ENCODE measurements at places on chromosomes 16 and 17.

GRCh38 chr17:2025220-2025621 lies at the start of gene RTN4RL1:
Gene RTN4RL1, minus strand, starts transcription at chr17:2025334. Its CDS starts 469 bp downstream, at chr17:2024865.
- peak; percentile 80 for DNase-seq

DNA sequence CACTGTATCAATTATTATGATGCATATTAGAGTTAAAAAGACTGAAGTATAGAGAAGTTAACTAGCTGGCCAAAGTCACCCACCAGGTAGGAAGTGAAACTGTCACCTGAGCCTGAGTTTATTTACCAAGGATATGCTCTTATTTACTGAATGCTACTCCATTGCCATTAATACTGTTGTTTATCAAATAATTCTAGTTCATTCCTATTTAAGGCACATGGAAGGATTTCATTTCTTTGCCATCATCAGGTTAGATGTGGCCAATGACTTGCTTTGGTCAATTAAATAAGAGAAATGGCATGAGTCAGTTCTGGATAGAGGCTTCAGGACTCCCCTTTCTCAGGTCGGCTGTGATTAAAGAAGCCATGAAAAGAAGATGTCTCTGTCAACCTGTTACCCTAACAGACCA lies 169.6 kb downstream of the KCNJ2 start:
- DNase-seq: no peak

- DNase-seq: no peak
These were observed 249.8 kb downstream of the CDH11 start for GRCh38 chr16:64872101-64872500.

- no peak for DNase-seq
These were observed 23.4 kb upstream of the KRT24 start for GRCh38 chr17:40726919-40727318.

- no peak for DNase-seq
These were observed 48.8 kb upstream of the SIAH1 start for GRCh38 chr16:48433850-48434530.

DNA sequence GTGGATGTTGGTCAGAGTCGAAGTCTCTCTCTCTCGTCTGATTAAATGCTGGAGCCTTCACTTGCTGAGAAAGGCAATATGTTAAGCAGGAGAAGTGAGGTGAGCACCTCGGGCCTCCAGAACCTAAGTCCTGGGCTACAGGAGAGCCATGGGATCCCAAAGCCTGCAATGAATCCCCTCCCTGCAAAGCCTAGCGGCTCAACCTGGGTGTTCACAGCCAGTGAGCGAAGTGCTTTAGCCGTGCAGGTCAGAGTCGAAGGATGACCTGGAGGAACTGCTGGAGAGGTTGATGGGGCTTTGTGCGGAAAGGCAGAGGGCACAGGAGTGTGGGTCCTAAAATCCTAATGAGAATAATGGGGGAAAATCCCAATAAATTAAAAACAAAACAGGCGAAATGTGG lies 267.8 kb downstream of the ENGASE start:
- no peak for DNase-seq

GRCh38 chr16:4216596-4216995 lies 25.3 kb downstream of the SRL start:
- DNase-seq: no peak

- no peak for DNase-seq
These were observed 1.2 kb downstream of the CHST5 start for GRCh38 chr16:75534560-75535205.

DNA sequence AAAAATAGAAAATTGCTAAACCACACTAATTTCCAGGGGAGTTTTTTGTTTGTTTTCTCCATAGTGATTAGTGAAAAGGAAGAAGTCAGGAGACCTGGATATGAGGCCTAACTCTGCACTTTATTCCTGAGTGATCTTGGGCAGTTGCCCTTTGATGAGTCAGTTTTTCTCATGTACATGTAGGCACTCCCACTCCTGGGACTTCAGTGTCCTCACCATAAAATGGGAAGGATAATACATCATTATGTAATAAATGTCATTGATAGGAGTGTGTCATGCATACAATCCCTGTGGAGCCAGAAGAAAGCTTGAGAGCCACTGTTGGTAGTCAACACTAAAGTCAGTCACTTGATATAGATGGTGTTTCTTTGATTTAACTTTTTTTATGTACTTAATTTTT lies 32.5 kb downstream of the WIPF2 start:
- DNase-seq: no peak

DNA sequence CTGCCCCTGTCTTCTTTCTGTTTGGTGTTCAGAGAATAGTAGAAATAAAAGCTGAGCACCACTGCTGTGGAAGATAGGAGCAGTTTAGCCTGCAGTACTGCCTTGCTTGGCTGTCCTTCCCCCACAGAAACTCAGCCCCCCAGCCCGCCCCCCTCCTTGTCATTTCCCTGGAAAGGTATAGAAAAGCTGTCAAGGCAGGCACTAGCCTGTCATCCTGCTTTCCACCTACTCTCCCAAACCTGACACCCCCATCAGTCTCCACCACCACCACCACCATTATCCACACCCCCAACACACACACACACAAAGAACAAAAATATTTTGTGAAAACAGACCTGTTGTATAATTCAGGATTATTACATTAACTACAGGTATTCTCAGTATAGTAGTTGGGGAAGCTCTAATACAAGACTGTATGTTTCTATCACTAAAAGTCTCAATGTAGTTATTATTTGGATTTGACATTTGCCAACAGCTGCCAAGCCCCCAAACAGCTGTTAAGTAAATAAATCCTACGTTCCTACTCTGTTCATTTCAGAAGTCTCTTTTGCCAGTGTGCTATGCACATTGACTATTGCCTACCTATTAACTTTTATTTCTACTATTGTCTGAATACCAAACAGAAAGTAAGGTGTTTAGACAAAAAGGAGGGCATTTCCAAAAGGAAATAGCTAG lies 128.8 kb downstream of the CYB561 start:
- DNase-seq: no peak

DNA sequence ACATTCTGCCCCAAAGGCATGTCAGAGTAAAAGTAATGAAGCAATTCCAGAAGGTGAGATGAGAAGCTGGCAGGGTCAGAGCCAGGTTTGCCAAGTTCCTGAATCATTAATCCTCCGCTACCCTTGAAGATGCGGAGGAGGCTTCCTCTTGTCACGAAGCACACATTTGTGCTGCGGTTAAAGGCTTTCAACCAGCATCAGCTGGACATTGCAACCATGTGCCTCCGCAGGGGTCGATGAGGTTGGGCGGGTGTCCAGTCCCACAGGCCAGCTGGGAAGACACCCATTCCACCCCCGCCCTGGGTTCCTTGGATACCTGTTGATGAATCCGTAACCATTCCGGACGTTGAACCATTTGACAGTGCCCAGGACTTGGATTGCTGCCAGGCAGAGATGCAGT lies 1.3 kb downstream of the YBX2 start:
- DNase-seq: no peak

- no peak for DNase-seq
These were observed 10.9 kb downstream of the SLC7A6OS start for GRCh38 chr16:68299571-68300453.

DNA sequence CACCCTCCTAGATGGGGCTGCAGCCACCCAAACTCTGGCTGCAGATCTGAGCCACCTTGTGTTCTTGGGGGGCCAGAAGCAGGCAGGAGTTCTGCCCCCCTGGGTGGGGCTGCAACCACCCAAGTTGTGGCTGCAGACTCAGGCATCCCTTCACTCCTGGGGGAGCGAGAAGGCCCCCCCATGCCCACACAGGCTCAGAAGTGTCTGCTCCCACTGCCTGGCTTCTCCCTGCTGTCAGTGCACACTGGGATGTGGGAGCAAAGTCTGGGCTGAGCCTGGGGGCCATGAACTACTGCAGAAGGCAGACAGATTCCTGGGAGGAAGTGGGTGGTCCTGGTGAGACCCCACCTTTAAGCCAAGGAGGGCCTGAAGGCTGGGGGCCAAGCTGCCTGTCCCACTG lies 13.0 kb downstream of the MT1X start:
- no peak for DNase-seq

DNA sequence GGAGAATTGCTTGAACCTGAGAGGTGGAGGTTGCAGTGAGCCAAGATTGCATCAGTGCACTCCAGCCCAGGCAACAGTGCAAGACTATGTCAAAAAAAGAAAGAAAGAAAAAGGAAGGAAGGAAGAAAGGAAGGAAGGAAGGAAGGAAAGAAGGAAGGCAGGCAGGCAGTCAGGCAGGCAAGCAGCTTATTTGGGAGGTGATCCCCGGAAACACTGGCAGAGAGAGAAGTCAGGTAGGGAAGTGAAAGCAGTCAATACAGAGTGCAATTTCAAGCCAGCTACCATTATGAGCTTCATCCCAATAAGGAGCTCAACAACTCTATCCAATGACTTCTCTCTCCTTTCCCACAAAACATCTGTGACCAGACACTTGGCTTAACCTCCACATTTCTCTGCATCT lies 83.0 kb upstream of the TBC1D3K start:
- DNase-seq: no peak

DNA sequence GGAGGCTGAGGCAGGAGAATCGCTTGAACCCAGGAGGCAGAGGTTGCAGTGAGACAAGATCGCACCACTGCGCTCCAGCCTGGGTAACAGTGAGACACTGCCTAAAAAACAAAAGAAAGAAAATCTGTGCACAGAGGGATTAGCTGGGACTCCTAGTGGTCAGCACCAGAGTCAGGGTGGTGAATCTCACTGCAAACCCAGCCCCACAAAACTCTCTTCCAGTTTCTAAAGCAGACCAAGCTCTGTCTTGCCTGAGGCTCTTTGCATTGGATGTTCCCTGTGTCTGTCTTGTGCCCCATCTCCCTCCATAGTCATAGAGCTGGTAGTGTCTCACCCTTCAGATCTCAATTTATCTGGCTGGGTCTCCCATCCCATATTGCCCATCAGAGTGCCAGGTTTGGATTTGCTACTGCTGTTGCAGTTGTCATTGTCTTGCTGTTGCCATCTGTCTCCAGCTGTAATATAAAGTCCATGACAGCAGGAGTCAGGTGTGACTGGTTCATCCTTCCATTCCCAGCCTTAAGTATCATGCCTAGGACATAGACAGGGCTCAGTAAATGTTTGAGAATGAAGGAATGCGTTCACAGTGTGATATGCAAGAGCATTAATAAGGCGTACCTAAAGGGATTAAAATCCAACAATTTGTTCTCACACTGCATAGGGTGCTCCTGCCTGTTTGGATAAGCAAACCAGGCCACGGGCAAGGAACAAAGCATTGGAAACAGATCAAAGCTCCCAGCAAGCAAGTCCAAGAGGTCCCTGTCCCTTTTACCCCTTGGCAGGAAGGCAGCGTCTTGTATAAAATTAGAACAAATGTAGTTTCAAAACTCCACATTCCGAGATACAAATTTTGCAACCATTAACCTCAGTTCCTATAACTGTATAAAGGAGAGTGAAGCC lies 614.6 kb upstream of the CDH5 start:
- no peak for DNase-seq

DNA sequence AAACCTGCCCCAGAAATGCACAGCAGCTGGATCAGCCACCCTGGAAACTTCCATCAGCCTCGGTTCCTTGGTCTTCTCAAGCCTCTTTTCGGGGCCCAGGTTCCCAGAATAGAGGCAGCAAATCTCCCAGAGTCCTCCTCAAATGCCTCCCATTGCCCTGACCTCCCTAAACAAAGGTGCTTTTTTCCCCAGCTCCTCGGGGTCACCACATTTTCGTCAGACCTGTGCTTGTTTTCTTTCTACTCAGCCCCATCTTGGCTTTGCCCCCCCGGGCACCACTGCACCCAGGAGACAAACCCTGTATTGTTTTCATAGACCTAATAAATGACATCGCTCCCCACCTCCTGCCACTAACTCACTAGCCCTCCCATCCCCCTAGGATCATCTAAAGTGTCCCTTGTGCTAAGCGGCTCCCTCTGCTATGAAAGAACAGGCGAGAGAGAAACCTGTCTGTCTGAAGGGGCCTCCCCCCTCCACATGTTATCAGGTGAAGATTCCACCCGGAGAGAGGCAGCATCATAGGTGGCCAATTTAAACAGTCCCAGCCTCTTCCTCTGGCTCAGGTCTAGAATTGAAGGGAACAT lies 451.1 kb downstream of the SOX9 start:
- DNase-seq: no peak

GRCh38 chr17:51442088-51442865 lies 181.9 kb downstream of the UTP18 start:
- DNase-seq: no peak

GRCh38 chr16:50916040-50916439 lies 174.2 kb downstream of the CYLD start:
- DNase-seq: no peak

GRCh38 chr16:4389051-4389955 lies 17.7 kb downstream of the VASN start:
- no peak for DNase-seq

DNA sequence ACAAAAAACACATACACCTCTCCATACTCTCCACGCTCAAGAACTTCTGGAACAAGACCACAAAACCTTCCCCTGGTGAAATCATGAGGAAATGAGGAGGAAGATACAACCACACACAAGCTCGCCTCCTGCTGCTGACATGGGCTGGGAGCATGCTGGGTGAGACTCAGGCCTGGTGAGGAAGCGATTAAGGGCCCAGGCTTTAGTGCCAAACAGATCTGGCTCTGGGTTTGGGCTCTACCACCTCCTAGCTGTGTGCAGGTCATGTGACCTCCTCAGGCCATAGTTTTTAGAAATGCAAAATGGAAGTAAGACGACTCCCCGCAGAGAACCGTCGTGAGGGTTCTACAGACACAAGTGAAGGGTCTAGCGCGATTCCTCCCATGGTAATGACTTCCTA lies 41.3 kb downstream of the VAC14 start:
- DNase-seq: no peak

GRCh38 chr17:75433218-75433783 lies 23.1 kb upstream of the TMEM94 start:
- no peak for DNase-seq

- no peak for DNase-seq
These were observed 1.0 kb downstream of the MSI2 start for GRCh38 chr17:57257195-57257894.

DNA sequence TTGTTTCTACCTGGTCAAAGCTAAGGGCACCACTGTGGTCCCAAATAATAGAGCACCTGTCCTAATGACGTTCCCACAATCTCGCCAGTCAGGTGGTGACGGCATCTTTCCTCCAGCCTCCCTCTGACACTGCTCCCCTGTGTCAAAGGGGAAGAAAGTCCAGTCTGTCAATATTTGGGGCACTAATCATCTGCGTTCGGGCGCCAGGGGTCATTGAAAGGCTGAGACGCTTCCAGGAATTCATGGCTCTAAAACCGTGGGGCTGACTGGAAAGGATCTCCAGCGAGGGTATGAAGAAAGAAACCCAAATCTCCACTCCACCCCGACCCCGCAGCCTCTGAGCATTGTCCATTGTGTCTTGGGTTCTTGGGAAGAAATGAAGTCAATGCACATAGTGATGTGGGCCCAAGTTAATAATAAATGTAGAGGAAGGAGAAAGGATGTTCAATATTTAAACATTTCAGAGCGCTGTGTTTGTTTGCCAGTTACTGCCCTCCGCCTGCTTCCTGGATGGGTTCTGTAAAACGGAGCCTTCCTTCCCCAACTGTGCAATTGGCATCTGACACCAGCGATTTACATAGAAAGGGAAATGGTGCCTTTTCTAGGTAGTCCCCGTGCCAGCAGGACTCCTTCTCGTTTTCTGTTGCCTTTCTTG lies 103.2 kb downstream of the SOCS1 start:
- no peak for DNase-seq

- DNase-seq: no peak
These were observed 31.8 kb downstream of the HSBP1 start for GRCh38 chr16:83839561-83839960.

All from NCI-H187 (cell line).